ENCODE measurements at places on chromosomes 7 and 10. TPM values are rescaled to one million over a fixed set of nuclear protein-coding genes. Genes with fewer than 3 reads are reported as not detected.

Gene CTAGE15
- 0.28 TPM for total RNA-seq

Gene ADRB1
- 0.24 TPM for total RNA-seq

Gene ANK3
- total RNA-seq, result 38.6 TPM

Gene SKIDA1
- 10.4 TPM for total RNA-seq

Gene ALKBH4
- total RNA-seq, result 29.1 TPM

Gene PPP1R3C
- total RNA-seq, result 0.31 TPM

Gene ALOX5
- total RNA-seq, result 0.10 TPM

Gene AKR1B15
- not detected for total RNA-seq

Gene SORBS1
- total RNA-seq, result 12.7 TPM

Gene LRRD1
- total RNA-seq, result not detected

Gene FAM25A
- total RNA-seq, result not detected

Gene TLL2
- total RNA-seq, result 2.5 TPM

Gene ANKRD7
- total RNA-seq, result not detected

Gene UFSP1
- 12.2 TPM for total RNA-seq

Gene SPDYE16
- total RNA-seq, result not detected

Gene SH2B2
- 6.2 TPM for total RNA-seq

Gene GRB10
- 92.9 TPM for total RNA-seq

Gene TEX47
- not detected for total RNA-seq

Gene PODXL
- total RNA-seq, result 339 TPM

Gene ZNF804B
- total RNA-seq, result not detected

Gene SNX8
- total RNA-seq, result 28.2 TPM

Gene PON1
- total RNA-seq, result not detected

Gene NKX2-3
- total RNA-seq, result not detected

Gene CLEC5A
- not detected for total RNA-seq

Gene OR9A2
- total RNA-seq, result not detected

Gene SMARCD3
- total RNA-seq, result 23.6 TPM

Gene SYPL1
- total RNA-seq, result 25.2 TPM

Gene AGR3
- total RNA-seq, result not detected

Gene TMEM176B
- total RNA-seq, result 0.80 TPM

Gene LLCFC1
- total RNA-seq, result not detected

Gene NODAL
- 151 TPM for total RNA-seq
